GM20000 (cell line): ENCODE measurements at places on chromosomes 13 and 19.

GRCh38 chr13:69194130-69194529 lies 913.5 kb upstream of the ATXN8OS start:
- no peak for DNase-seq

- DNase-seq, result no peak
These were observed 275.5 kb upstream of the SOX21 start for GRCh38 chr13:94987869-94988268.

GRCh38 chr13:100140441-100140840 lies 51.5 kb downstream of the PCCA start:
- DNase-seq, result no peak

DNA sequence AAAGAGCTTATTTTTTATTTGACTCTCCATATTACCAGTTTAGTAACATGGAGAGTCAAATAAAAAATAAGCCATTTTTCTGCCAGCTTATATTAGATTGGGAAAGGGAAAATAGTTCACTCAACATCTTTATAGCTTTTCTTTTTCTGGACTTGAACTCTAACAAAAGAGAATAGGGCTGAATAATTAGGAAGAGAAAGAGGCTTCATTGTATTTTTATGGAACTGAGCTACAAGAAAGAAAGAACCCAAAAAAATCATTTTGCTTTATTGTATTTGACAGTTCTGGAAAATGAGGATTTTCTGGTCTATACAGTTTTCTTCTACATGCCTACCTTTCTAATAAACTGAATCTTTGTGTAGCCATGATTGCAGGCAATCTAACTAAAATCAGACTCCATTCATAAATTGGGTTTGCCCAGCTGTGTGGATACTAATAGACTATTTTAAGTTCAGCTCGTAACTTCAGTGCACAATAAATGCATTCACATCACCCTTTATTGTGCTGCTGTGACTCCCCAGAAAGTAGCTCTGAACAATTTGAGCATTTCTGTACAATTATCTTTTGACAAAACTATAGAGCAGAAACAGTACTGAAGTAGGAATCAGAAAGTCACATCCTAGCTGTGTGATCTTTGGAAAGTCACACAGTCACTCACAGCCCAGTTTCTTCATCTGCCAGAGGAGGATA lies 115.3 kb downstream of the STOML3 start:
- DNase-seq, result no peak

- no peak for DNase-seq
These were observed 37.0 kb downstream of the IRS2 start for GRCh38 chr13:109749365-109749764.

DNA sequence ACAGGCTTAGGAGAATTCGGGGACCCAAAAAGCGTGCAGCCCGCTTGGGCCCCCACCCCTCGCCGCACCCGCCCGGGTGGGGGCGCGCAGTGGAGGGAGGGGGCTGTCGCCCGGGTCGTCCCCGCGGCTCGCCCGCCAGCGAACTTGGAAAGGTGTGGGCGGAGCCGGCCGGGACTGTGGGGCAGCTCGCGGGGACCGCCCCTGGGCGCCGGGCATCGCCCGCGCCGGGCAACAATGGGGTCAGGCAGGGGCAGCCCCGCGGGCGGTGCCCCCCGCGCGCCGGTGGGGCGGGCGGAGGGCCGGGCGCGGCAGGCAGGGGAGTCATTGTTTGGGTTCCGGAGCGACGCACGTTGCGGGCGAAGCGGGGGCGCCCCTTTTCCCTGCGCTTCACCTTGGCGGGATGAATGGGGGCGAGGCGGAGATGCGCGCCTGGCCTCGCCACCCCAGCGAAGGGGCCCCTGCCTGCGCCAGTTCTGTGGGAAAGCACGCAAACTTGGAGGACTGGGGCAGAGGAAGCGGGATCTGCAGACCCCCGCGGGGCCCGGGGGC lies 647 bp upstream of the KLF12 start:
- DNase-seq, result peak; percentile 67

DNA sequence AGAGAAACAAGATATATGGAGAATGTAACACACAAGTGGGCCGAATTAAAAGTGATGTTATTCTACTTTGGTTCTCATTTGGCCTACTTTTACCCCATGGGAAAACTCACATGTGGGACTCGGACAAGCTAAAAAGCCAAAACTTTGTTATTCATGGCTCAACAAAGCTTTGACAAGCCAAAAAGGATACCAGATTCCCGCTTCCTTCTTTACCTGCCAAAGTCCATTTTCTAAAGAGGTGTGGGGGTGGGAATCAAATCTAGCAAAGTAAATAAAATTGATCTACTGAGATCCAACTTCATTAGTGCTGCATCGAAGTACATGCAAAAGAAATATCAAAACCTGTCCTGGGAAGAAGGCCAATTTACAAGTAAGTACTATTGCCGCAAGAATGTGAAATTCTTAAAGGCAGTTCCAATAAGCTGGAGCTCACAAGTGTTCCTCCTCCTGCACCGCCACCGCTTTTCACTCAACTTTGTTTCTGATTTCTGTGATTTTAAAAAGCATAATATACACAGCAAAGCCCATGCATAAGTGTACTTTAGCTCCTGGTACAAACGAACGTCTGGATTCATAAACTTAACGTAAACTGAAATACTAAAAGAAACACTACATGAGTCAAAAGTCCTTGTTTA lies 1.1 kb downstream of the LNX2 start:
- DNase-seq, result no peak

- DNase-seq, result no peak
These were observed 31.0 kb downstream of the CAPN12 start for GRCh38 chr19:38713227-38713649.

DNA sequence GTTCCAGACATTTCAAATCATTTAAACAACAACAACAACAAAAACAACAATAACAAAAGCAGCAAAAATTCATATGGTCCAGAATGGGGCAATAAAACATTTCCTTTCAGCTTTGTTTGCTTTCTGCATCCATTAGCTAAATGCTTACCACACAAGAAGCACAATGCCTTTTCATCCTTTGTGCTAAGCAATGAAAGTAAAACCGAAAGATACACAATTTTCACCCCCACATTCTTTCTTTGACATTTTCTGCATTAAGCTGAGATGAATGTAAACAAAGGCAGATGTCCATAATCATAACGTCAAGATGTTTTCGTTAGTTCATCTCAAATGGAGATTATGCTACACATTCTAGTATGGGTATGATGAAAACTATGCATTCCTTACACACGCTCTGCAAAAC lies 568.5 kb downstream of the SLITRK6 start:
- no peak for DNase-seq

GRCh38 chr19:53876651-53877224 lies 5.3 kb upstream of the PRKCG start:
- DNase-seq, result no peak

DNA sequence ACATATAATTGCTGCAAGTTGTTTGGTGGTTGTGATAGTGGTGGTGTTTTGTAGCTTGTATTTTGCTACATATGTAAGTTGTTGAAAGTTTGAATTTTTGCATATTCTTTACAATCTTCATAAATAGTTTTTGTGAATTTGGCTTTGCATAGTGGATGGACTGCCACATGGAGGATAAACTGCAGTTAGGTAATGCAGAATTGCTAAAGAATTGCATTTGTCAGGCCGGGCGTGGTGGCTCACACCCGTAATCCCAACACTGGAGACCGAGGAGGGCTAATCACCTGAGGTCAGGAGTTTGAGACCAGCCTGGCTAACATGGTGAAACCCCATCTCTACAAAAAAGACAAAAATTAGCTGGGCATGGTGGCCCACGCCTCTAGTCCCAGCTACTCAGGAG lies 111.9 kb downstream of the ZAR1L start:
- DNase-seq, result no peak
